ENCODE measurements at places on chromosomes 16 and 17.

DNA sequence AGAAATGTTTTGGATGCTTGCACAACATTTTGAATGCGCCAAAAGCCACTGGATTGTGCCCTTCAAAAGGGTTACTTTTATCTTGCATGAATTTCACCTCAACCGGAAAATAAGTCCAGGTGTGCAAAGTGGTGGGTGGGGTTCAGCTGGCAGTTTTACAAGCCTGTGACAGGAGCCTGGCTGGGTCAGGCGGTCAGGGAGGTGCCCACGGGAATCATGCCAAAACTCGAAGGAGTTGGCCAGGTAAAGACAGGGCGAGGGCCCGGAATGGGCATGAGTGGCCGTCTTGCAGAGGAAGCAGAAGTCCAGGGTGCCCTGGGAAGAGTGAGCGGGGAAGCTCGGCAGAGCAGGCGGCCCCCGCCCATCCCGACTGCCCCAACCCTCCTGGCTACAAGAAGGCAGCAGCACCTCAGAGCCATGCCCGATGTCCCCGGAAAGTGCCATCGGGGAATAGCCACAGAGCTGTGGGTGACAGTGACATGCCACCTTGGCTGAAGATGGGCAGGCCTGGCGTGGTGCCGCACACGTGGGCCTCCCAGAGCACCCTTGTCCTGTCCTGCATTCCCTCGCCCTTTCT lies 19.1 kb upstream of the CACNG1 start:
- ATAC-seq, result no peak

DNA sequence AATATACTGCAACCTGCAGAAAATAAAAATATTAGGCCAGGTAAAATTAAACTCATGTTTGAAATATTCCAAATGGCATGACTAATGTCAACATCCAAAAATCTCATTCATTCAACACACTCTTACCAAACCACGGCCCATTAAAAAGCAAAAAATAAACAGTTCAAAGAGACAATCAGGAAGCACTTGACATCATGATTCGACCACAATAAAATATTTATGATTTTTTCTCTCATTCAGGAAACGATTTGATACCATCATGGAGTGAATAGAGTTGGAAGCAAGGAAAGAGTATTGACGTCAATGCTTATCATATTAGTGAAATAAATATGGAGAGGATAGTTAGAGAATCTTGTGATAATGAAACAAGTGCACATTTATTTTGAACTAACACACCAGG lies 354.1 kb downstream of the KCNJ2 start:
- no peak for ATAC-seq

DNA sequence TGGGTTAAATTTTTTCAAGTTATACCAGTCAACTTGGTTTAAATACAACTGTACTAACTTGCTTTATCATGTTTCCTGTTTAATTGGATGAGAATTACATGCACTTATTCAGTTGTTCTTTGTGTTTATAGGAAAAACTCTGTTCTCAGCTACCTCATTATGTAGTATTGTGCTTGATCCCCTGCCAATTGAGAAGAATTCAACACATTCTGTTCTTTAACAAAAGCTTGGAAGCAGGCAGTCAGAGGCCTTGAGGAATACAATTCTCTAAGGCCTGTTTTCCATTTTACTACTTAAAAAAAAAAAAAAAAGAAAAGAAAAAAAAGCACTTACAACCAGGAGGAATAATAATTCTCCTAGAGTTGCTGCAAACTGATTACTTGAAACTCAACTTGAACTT lies 60.6 kb upstream of the CMIP start:
- ATAC-seq, result no peak

DNA sequence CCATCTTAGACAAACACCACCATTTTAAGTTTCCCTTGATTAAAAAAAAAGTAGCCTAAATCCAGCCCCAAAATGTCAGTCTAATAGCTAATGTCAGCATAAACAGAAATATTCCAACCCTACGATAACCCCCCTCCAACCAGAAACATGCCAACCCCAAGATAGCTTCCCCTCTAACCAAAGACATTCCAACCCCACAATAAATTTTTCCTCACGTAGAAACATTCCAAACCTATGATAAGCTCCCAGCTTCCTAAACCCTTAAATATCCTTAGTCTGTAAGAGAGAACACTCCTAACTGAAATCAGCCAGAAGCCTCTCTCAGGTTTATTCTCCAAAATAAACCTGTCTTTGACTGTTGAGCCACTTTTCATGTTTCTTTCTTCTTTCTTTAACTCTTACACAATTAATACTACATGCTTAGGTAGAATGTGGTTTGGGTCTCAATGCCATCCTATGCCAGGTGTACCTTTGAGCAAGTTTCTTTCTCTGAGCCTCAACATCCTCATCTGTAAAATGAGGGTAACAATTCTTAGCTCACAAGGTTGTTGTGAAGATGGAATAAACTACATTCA lies 10.5 kb upstream of the KRT38 start:
- no peak for ATAC-seq

DNA sequence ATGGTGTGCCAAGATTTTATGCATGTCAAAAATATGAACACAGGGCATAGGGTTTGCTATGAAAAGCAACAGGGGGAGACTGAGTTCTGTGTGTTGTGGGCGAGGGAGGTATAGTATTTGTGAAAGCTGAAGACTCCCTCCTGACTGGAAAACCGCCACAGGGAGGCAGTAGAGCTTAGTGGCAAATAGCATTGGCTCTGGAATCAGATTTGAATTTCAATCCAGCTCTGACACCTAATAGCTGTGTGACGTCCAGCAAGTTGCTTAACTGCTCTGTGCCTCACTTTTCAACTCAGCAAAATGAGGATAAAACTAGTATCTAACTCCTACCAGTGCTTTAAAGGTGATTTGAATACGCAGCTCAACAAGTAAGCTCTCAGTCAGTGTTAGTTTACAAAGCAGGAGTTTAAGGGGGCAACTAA lies 22.0 kb downstream of the KPNA2 start:
- peak; percentile 45 for ATAC-seq

DNA sequence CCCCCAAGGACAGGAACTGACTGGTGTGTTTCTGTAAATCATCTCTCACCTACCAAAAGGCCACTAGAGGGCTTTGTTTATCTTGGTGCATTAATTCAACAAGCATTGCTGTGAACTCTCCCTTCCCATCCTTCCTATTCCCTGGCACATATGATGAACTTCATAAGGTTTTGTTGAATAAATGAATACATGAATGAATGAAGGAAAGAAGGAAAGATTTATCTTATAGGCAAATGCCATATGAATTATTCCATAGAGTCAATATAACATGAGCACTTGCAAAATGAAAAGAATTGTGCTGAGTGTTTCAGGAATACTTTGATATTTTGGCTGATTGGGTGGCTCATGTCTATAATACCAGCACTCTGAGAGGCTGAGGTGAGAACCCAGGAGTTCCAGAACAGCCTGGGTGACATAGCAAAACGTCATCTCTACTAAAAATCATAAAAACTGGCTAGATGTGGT lies 4.3 kb downstream of the SPDYE4 start:
- ATAC-seq, result no peak

DNA sequence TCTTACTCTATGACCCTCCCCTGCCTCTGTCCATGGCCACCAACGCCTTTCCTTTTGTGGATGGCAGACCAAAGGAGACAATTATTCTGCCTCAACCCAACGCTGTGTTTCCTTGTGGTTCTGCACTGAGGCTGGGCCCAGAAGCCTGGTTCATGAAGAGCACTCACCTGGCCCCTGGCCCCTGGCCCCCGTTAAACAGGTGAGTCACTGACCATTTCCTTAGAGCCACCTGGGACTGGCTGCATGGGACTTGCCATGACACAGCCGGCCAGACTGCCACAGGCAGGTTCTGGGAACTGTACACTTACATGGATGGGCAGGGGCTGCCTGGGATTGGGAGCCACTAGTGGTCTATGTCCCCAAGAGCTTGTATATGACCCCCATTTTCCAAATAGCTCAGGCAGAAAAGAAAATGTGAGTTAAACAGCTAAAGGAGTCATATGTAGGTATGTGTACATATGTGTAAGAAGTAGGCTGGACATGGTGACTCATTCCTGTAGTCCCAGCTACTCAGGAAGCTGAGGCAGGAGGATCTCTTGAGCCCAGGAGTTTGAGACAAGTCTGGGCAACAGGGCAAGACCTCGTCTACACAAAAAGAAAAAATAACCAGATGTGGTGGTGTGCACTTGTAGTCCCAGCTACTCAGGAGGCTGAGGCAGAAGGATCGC lies 181.9 kb upstream of the CACNG5 start:
- ATAC-seq, result peak; percentile 91

GRCh38 chr17:81067391-81067811 lies 32.5 kb downstream of the BAIAP2 start:
- no peak for ATAC-seq

DNA sequence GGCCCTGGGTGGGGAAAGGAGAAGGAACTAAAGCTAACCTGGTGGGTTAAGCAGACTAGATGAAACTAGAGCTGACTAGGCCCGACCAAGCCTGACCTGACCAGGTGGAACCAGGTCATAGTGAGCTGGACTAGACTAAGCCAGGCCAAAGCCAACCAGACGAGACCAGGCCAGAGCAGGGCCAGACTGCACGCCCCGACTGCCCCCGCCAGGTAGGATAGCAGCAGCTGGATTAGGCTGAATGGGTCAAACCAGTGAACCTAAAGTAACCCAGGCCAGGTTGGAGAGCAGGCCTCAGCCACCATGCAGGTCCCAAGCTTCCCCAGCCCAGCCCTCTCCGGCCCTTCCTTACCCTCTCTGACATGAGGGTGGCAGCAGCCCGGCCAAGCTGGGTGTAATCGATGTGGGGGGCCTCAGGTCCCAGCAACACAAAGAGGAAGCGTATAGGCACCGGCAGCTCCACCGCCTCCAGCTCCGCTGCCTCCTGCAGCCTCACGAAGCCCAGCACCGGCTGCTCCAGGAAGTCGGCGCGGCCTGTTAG lies 9.1 kb downstream of the SLC4A1 start:
- ATAC-seq, result peak; percentile 8

DNA sequence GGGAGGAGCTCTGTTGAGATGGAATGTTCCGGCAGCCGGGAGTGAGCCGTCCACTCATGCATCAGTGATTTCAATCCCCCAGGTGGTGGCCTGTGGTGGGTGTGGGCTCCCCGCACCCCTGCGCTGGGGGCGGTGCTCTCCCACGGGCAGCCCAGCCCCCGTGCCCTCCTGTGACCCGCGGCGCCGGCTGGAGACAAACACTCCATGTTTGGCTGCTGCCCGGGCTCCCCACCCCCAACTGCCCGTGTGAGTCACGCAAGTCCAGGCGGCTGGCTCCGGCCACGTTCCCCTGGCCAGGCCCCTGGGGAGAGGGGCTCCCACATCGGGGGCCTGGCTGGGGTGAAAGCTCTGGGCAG lies 29.4 kb downstream of the CACNA1H start:
- no peak for ATAC-seq
